ENCODE measurements at places on chromosomes 7 and 10. TPM values are rescaled to one million over a fixed set of nuclear protein-coding genes. Genes with fewer than 3 reads are reported as not detected.

GRCh38 chr10:4127518-4128315 lies 342.7 kb upstream of the KLF6 start:
- H3K4me3 ChIP-seq = no peak overlapping the region
- no peak overlapping the region for H3K27ac ChIP-seq
- H3K27me3 ChIP-seq = no peaks in the 10 kb centered on the region
- no peak for DNase-seq
- no peaks in the 10 kb centered on the region for H3K36me3 ChIP-seq
- H3K4me1 ChIP-seq = peaks cover 17% of the 10 kb centered on the region

GRCh38 chr7:11427686-11428273 lies 404.2 kb downstream of the THSD7A start:
- no peak for DNase-seq
- no peak overlapping the region for H3K27ac ChIP-seq
- H3K4me3 ChIP-seq = no peak overlapping the region
- no peaks in the 10 kb centered on the region for H3K27me3 ChIP-seq

- DNase-seq = no peak
- no peaks in the 10 kb centered on the region for H3K27me3 ChIP-seq
- peaks cover 36% of the 10 kb centered on the region for H3K4me1 ChIP-seq
- H3K36me3 ChIP-seq = no peaks in the 10 kb centered on the region
These were observed 63.1 kb downstream of the TES start for GRCh38 chr7:116273283-116273917.

DNA sequence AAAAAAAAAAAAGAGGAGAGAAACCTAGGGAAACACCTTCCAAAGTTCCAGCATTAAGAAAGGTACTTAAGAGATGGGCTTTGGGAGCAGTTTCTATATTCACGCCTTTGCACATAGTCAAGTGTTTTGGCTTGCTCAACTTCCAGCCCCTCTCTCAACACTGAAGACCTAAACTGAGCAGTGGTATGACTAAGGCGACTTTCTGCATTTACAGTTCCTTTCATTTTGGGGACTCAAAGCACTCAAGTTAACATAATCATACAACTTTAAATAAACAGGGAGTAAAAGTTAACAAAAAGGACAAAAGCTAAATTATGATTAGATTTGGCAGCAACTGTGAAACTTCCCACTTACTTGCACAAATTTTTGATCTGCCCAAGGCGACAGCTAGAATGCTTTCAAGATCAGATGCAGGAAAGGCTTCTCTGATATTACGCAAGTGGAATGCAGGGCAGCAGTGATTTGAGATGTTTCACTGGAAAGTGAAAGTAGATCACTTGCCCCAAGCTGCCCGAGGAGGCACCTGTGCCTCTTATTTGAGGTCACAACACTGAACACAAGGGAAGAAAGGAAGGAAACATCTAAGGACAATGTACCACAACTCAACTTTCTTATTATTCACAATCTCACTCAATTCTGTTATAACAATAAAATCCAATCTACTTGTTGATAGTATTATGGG lies 199.5 kb downstream of the SKAP2 start:
- no peaks in the 10 kb centered on the region for H3K27me3 ChIP-seq
- H3K36me3 ChIP-seq = no peaks in the 10 kb centered on the region

DNA sequence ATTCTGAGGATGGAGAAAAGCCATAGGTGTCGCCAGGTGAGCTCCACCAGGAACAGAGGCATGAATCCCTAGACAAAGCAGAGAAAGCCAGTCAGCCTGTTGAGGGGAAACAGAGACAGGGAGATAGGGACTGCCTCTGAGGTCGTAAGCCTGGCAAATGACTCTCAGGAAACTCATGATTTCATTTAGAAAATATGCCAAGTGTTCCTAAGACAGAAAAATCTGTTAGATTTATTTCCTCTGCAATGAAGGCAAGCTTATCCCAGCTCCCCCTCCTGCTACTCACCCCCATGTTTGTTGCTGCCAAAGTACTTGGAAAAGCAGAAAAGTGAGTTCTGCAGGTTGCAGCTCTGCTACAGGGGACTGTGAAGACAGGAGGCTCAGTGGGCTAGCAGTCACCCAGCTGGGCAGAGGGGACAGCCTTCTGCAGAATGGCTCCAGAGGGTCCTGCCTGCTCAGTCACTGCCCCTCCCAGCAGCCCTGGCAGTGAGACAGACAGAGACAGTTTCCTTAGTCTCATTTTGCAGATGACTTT lies 184.3 kb downstream of the ADRA2A start:
- no peak overlapping the region for H3K27ac ChIP-seq
- no peak overlapping the region for H3K4me3 ChIP-seq
- no peaks in the 10 kb centered on the region for H3K4me1 ChIP-seq
- H3K27me3 ChIP-seq = no peaks in the 10 kb centered on the region

DNA sequence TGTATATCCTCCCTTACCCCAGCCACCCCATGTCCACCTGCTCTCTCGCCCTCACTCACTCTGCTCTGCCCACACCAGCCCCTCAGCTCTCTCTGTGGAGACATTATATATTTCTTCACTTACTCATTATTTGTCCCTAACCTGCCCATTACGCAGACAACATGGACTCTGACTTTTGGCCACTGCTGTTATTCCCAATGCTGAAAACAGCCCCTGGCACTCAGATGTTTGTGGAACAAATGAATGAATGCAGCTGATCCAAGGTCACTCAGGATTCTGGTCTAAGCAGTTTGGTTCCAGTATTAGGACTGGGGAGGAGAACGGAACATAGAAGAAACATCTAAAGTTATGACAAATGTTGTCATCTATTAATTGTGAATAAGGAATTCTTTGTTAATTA lies 26.7 kb downstream of the GNA12 start:
- no peaks in the 10 kb centered on the region for H3K27me3 ChIP-seq
- H3K36me3 ChIP-seq = no peaks in the 10 kb centered on the region
- no peak overlapping the region for H3K27ac ChIP-seq
- no peak for DNase-seq

DNA sequence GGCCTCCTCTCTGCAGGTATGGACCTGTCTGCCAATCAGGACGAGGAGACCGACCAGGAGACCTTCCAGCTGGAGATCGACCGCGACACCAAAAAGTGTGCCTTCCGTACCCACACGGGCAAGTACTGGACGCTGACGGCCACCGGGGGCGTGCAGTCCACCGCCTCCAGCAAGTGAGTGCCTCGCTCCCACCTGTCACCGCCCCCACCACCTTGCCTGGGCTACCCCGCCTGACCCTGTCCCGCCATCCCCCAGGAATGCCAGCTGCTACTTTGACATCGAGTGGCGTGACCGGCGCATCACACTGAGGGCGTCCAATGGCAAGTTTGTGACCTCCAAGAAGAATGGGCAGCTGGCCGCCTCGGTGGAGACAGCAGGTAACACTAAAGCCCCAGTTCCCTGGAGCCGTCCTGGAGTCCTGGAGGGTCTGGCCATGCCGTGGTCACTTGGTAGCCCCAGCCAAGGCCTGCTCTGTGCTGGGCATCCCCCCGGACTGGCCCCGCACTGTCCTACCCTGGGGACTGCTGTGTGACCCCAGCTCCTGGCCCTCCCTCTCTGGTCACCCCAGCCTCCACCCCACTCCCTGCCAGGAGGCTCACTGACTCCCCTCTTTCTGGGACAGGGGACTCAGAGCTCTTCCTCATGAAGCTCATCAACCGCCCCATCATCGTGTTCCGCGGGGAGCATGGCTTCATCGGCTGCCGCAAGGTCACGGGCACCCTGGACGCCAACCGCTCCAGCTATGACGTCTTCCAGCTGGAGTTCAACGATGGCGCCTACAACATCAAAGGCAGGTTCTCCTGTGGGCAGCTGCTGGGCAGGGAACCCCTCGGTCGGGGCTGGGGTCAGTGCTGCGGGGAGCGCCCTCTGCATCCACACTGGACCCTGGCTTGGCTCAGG lies 178.0 kb downstream of the RNF216 start:
- H3K4me3 ChIP-seq = no peak overlapping the region
- peaks cover 7% of the 10 kb centered on the region for H3K4me1 ChIP-seq
- H3K27ac ChIP-seq = no peak overlapping the region
- H3K36me3 ChIP-seq = peaks cover 44% of the 10 kb centered on the region
- no peaks in the 10 kb centered on the region for H3K27me3 ChIP-seq

- H3K36me3 ChIP-seq = no peaks in the 10 kb centered on the region
- no peak overlapping the region for H3K27ac ChIP-seq
- DNase-seq = no peak
- no peak overlapping the region for H3K4me3 ChIP-seq
These were observed 639.9 kb downstream of the TYW1 start for GRCh38 chr7:67636348-67637022.

DNA sequence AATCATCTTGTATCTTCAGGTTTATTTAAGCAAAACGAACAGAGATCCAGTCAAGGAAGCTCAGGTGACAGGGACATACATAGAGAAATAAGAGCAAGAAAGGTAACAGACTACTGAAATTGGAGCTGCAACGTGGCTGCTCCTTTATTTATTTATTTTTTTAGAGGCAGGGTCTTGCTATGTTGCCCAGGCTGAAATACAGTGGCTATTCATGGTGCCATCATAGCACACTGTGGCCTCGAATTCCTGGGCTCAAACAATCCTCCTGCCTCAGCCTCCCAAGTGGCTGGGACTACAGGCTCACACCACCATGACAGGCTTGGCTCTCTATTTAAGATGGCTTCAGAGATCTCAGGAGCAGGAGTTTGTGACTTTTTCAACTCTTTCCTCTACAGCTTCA lies 46.4 kb downstream of the COL1A2 start:
- DNase-seq = no peak
- H3K27ac ChIP-seq = no peak overlapping the region
- H3K27me3 ChIP-seq = no peaks in the 10 kb centered on the region
- no peaks in the 10 kb centered on the region for H3K36me3 ChIP-seq
- H3K4me3 ChIP-seq = no peak overlapping the region

DNA sequence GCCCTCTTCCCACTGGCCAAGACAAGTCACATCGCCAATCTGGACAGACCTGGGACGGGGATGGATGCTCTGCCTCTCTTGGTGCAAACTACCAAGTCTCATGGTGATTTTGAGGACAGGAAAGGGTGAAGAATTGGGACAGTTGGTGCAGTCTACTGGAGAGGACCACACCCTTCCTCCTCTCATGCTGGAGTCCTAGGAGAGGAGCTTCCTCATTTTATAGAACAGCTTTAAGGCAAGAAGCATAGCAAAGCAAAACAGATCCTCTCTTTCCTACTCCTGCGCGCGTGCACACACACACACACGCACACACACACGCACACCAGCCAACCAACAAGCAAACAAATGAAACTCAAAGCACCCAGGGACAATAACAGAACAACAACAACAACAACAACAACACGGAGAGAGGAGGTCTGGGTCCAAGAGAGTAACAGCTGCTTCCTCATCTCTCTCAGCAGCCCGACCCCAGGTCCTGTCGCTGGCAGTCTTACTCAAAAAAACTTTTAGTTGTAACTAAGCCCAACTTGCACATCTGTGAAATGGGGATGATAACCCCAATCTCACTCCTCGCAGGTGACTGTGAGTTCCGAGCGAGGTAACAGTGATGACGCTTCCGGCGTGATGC lies 83.4 kb downstream of the TMEM178B start:
- H3K4me1 ChIP-seq = no peaks in the 10 kb centered on the region
- no peaks in the 10 kb centered on the region for H3K27me3 ChIP-seq
- no peaks in the 10 kb centered on the region for H3K36me3 ChIP-seq
- no peak for DNase-seq
- H3K27ac ChIP-seq = no peak overlapping the region

GRCh38 chr10:92757711-92758104 lies 68.0 kb downstream of the HHEX start:
- H3K27ac ChIP-seq = peak overlapping the region; percentile 88
- no peak overlapping the region for H3K4me3 ChIP-seq
- DNase-seq = no peak
- peaks cover 13% of the 10 kb centered on the region for H3K4me1 ChIP-seq
- no peaks in the 10 kb centered on the region for H3K36me3 ChIP-seq
- H3K27me3 ChIP-seq = no peaks in the 10 kb centered on the region

GRCh38 chr7:141103847-141104429 lies 30.1 kb downstream of the TMEM178B start:
- H3K27me3 ChIP-seq = no peaks in the 10 kb centered on the region
- H3K36me3 ChIP-seq = no peaks in the 10 kb centered on the region
- no peak overlapping the region for H3K4me3 ChIP-seq
- no peak for DNase-seq

DNA sequence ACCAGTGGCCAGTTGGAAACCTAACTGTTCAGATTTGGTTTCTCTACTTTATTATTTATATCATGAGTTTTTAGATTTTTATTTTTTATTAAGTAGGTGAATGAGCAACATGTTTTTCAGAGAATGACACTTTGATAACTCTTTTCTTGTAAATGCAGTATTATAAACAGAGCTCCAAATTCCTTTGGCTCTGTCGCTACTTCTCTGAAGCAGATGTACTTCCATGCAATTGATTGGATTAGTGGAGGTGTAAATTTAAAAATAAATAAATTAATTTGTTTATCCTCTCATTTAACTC lies 34.3 kb upstream of the ICA1 start:
- no peaks in the 10 kb centered on the region for H3K36me3 ChIP-seq
- H3K27me3 ChIP-seq = no peaks in the 10 kb centered on the region
- H3K4me1 ChIP-seq = no peaks in the 10 kb centered on the region
- H3K4me3 ChIP-seq = no peak overlapping the region
- DNase-seq = no peak

DNA sequence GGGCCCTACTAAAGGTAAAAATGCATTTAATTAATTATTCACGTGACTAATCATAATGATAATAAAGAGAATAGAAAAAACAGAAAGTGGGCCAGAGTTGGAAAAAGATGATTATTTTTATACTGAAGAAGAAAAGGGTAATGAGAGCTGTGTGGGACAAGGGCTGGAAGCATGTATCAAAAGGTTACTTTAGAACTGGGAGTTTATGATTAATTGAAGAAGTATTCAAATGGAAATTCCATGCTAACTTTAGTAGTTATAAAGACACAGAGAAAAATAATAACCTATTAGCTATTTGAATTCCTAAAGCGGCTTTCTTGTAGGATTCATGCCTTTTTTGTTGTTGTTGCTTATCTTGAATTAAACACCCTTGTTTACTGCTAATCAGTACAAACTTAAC lies 49.9 kb downstream of the MKX start:
- H3K27me3 ChIP-seq = no peaks in the 10 kb centered on the region
- peak overlapping the region; percentile 60 for H3K27ac ChIP-seq

DNA sequence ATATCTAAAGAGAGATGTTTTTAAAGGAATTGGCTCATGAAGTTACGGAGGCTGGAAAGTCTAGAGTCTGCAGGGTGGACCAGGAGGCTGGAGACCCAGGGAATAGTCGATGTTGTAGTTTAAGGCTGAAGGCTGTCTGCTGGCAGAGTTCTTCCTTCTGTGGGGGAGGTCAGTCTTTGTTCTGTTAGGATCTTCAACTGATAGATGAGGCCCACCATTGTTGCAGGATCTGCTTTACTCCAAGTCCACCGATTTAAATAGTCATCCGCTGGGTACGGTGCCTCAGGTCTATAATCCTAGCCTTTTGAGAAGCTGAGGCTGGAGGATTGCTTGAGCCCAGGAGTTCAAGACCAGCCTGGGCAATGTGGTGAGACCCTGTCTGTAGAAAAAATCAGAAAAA lies 50.0 kb downstream of the LMTK2 start:
- no peaks in the 10 kb centered on the region for H3K4me1 ChIP-seq
- peaks cover 19% of the 10 kb centered on the region for H3K36me3 ChIP-seq
- DNase-seq = no peak
- no peak overlapping the region for H3K4me3 ChIP-seq

CXCL12 gene
- total RNA-seq = 288 TPM

MASTL gene
- total RNA-seq = 11.8 TPM

NEURL1 gene
- not detected for total RNA-seq

ANKRD22 gene
- total RNA-seq = not detected

PRRT4 gene
- total RNA-seq = 7.6 TPM

ITPRID1 gene
- total RNA-seq = not detected

IL6 gene
- 37.3 TPM for total RNA-seq

GBX1 gene
- total RNA-seq = not detected

IDI2 gene
- not detected for total RNA-seq

OSBPL3 gene
- total RNA-seq = 0.96 TPM

C10orf53 gene
- total RNA-seq = not detected

ANKRD1 gene
- 8.1 TPM for total RNA-seq

CPXM2 gene
- total RNA-seq = 125 TPM
